ENCODE measurements at places on chromosomes 1 and 21. TPM values are rescaled to one million over a fixed set of nuclear protein-coding genes. Genes with fewer than 3 reads are reported as not detected.

DNA sequence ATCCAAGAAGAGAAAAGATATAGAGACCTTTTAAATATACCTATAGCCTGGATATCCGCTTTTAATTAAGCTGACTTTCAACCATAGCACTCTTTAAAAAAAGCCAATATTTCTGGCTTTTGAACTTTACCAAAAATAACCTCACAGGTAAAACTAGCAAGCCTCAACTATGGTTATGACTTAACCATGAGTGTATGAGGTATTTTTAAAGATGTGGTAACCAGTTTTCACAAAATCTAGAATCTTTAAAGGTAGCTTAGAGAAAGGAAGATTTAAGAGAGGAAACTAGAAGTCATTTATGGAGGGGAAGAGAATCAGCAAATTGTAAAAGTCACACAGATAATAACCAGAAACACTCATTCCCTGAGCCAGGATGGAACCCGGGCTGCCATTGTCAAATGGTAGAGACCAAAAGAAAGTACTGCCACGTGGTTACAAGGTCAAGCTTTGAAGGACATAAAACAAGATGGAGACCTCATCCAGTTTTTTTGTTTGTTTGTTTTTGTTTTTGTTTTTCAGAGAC is 288.4 kb upstream of the RGS18 start:
- no peak for DNase-seq

The PAFAH2 gene
- 12.1 TPM for total RNA-seq

- DNase-seq: peak; percentile 26
Observed at GRCh38 chr21:45554477-45555175, 12.4 kb upstream of the SLC19A1 start.

DNA sequence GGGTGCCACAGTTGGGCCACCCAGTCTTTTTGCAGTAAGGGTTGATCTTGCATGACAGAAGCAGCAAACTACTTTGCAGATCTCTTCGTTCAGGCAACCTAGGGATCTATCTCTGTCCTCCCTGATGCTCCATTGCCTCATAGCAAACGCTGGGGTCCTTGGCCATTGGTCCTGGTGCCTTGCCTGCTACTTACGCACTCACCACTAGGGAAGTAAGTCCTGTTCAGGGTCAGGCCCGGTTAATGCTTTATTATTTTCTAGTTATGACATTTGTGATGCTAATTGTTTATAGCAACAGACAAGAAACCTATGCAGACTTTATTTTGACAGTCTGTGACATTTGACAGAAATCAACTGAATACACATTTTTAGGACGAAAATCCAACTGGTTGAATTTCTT is 326.5 kb upstream of the FMN2 start:
- DNase-seq: no peak

The OLFML3 gene
- total RNA-seq: 7.2 TPM

The CFHR4 gene
- total RNA-seq: not detected

DNA sequence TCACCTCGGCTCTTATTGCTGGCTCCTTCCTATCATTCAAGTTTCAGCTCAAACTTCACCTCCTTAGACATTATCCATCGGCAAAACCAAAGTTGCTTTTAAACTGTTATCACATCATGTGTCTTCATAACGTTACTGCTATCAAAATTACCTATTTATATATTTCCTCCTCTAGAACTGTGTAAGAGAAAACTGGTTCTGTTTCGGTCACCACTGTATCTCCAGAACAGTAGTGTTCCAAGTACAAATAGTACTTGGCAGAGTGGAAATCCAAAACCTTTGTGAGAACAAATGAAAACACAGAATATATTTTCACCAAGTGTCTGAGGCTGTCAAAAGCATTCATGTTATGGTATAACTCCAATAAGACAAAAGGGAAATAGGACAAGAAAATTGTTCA is 9.1 kb downstream of the ZRANB2 start:
- no peak for DNase-seq

DNA sequence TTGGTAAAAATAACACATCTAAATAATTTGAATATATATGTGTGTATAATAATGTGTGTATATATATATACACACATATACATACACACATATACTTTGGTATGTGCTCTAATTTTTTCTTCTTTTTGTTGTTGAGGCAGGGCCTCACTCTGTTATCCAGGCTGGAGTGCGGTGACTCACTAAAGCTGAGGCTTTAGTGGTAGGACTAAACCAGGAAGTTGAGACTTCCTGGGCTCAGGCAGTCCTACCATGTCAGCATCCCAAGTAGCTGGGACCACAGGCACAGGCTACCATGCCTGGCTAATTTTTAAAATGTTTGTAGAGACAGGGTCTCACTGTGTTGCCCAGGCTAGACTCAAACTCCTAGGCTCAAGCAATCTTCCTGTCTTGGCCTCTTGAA is 46.7 kb upstream of the CXADR start:
- no peak for DNase-seq

The LCK gene
- total RNA-seq: under 0.01 TPM

DNA sequence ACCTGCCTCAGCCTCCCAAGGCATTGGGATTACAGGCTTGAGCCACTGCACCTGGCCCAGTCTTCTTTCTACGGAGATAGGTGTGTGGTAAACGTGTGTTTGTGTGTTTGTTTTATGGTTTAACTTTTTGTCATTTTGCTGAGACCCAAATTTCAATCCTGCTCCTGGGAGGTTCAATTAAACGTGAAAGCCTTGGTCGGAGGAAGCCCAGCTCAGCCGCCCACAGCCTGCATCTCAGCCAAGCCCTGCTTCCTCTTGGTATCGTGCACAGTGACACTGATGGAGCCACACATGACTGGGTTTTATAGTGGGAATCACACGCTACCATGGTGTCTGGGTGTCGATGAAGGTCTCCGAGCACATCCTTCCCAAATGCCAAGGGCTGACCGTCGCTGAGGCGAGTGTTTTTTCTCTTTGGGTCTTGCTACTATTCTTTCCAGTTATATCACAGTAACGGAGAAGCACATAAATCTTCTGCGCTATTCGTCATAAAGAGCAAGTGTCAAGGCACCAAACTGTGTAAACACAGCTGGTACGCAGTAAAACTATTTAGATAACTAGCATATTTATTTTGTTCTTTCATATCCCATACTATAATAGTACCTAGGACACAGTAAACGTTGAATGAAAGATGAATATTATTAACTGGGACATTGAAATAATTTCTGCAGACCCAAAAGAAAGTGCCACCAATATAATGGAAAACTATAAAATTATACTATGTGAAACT is 39.3 kb downstream of the HLCS start:
- no peak for DNase-seq

DNA sequence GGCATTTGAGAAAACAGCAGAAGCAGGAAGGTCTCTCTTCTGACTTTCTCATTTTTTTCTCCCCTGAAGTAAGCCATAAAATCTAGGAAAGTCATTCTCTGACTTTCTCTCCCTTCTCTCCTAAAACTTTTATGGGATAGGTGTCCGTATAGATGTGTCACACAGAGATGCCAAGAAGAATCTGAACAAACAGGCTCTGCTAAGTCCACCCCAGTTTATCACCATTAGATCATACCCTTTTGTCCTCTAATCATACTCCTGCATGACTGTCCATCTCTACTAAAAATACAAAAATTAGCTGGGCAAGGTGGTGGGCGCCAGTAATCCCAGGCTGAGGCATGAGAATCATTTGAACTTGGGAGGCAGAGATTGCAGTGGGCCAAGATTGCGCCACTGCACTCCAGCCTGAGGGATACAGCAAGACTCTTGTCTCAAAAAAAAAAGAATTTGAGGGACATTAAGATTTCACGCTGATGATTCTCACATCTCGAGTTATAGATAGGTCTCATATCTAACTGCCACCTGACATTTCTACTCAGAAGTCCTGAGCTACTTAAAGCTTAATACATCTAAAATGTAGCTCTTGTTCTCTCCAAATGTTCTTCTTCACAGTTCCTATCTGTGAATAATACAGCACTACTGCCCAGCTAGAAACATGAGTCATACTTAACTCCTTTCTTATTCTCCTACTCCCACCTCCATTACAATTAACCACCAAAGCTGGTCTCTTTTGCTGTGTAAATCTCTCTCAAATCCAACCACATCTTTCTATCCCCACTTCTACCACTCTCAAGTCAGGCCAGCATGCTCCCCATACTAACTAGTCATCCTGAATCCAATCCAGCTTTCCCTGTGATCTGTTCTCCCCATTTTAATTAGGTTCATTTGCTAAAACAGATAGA is 47.7 kb downstream of the ZNF644 start:
- peak; percentile 22 for DNase-seq

DNA sequence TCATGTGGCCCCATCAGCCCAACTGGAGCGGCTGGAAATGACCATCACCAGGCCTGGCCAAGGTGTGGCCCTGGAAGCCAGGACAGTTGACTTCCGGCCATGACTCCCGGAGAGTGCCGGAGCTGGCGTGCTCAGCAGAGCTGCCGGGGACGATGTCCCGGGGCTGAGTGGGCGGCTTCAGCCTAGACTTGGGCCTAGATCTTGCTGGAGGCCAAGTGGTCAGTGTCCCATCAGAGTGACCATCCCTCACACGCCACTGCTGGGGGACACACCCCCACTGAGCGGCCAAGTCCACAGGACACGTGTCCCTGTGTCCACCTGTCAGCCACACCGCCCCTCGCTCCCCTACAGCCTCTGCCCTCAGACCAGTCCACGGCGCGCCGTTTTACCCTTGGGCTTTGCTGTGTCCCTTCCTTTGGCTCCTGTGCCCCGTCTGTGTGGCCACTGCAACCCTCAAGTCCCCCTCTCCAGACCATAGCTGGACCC is 4.0 kb downstream of the FAAP20 start:
- no peak for DNase-seq

The SLC35F3 gene
- total RNA-seq: not detected

- no peak for DNase-seq
Observed at GRCh38 chr1:189774721-189775287, 702.9 kb downstream of the BRINP3 start.

- no peak for DNase-seq
Observed at GRCh38 chr1:164188497-164188896, 370.5 kb upstream of the PBX1 start.

- DNase-seq: no peak
Observed at GRCh38 chr1:8742022-8742924, 75.2 kb downstream of the RERE start.

The EDARADD gene
- under 0.01 TPM for total RNA-seq

DNA sequence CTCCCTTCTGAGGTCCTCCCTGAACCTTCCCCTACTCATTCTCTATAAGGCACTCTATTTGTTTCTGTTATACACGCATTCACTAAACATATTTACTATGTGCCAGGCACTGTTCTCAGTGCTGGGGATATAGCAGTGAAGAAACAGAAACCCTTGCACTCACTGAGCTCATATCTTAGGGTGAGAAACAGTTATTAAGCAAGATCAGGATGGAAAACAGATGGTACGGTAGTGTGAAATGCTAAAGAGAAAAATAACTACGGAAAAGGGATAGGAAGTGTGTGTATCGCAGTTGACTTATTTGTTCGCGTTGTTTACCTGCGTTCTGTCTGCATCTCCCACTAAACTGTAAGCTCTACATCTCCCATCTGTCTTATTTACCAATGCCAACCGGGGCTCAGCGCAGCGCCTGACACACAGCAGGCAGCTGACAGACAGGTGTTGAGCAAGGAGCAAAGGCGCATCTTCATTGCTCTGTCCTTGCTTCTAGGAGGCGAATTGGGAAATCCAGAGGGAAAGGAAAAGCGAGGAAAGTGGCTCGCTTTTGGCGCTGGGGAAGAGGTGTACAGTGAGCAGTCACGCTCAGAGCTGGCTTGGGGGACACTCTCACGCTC is 572 bp downstream of the CYB5RL start:
- no peak for DNase-seq

GRCh38 chr1:33158366-33158765 is 23.5 kb downstream of the TRIM62 start:
- no peak for DNase-seq

The ASPM gene
- total RNA-seq: 8.1 TPM

GRCh38 chr1:179228783-179229213 is 679 bp downstream of the ABL2 start:
- DNase-seq: no peak

DNA sequence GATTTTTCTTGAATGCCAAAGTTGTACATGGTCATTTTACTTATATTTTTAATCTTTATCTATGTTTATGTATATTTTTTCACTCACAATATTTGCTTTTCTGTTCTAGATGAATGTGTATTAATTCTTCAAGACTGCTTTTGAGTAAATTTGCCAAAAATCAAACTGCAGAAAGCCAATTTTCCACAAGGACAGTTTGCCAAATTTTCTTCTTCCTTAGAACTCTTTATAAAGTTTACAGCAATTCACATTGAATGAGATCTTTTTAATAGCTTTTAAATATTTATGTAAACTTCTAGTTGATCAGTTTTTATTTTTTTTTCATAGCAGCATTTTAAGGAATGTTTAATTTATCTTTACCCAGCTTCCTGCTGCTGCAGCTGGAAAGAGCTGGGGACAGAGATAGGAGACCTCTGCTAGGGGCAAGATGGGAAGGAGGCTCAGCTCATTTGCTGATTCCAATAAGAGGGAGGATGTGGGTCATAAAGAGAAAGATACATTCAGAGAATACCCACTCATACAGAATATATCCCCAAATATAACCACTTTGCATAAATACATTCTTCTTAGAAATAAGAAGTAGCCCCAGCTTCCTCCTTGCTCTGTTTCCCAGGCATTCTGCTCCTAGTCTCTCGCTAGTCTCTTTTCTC is 93.0 kb downstream of the ODF2L start:
- no peak for DNase-seq

The CDC42BPA gene
- 55.0 TPM for total RNA-seq

GRCh38 chr1:248696774-248697173 is 5.8 kb downstream of the OR14I1 start:
- DNase-seq: no peak

DNA sequence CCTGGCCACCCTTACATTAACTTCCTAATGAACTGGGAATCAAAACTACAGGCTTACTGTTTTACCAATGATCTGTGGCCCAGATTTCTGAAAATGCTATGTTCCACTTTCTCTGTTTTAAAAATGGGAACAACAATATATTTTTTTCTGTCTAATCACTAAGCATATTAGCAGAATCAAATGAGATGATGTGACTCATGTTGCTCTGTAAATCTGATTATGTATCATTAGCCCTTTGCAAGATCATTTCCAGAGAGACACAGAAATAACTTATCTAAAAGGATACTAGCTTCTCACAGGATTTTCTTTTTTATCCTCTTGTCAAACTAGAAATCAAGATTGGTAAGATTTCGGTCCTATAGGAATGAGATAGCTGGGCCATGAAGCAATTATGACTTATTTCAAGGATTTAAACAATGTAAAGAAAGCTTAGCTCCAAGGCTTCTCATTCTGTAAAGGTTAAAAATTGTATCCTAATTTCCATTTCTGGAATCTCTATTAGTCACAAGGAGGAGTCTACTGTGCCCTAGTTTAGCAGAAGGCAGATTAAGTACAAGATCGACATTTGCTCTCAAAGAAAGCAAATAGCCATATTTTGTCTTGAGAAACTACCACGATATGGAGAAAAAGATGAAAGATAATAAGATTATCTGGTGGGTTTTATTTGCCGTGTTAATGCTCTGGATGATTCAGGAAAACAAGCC is 32.4 kb upstream of the CAMSAP2 start:
- no peak for DNase-seq
